ENCODE measurements at places on chromosomes 2 and 18.

- no peak for DNase-seq
Observed at GRCh38 chr2:157471078-157471477, 27.2 kb upstream of the CYTIP start.

DNA sequence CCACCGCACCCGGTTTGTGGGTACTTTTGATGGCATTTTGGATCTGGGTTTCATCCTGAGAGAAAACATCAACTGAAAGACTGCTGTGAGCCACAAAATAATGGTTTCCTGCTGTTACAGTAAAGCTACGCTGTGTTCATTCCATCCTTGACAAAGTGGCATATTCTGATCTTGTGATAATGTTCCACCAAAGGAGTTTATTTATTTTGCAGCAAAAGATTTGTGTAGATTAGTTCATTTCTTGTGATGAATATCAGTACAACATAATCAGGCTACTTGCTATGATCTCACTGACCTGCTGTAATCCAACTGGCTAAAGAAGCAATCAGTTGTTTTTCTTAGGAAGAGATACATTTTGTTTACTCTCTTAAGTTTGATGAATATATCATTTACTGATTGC lies 45.0 kb downstream of the EEF1B2 start:
- DNase-seq = no peak

GRCh38 chr2:95391641-95392310 lies 10.7 kb upstream of the FAHD2A start:
- DNase-seq = no peak

- no peak for DNase-seq
Observed at GRCh38 chr2:135256531-135257260, 204.6 kb downstream of the RAB3GAP1 start.

DNA sequence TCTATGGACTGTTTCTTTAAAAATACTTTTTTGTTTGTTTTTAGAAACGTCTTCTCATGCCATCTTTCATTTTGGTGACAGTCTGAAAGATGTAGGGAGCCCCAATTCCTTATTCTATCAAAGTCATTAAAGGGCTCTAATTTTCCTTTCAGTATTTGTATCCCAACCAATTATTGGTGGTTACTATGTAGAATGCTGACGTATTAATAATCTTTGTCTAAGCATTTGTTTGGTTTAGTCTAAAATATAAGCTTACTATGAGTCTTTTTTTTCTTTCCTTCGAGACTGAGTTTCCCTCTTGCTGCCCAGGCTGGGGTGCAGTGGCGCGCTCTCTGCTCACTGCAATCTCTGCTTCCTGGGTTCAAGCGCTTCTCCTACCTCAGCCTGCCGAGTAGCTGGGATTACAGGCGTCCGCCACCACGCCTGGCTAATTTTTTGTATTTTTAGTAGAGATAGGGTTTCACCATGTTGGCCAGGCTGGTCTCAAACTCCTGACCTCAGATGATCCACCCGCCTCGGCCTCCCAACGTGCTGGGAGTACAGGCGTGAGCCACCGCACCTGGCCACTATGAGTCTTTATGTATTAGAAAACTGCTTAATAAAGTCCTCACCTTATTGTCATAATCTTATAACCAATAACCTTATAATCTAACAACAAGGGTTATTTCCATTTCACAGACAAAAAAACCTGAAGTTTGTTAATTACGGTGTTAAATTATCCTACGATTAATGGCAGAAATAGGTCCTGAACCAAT lies 849 bp upstream of the VRK2 start:
- no peak for DNase-seq

- no peak for DNase-seq
Observed at GRCh38 chr2:189851174-189851826, 67.0 kb downstream of the PMS1 start.

GRCh38 chr2:45923701-45924100 lies 272.2 kb downstream of the PRKCE start:
- no peak for DNase-seq

DNA sequence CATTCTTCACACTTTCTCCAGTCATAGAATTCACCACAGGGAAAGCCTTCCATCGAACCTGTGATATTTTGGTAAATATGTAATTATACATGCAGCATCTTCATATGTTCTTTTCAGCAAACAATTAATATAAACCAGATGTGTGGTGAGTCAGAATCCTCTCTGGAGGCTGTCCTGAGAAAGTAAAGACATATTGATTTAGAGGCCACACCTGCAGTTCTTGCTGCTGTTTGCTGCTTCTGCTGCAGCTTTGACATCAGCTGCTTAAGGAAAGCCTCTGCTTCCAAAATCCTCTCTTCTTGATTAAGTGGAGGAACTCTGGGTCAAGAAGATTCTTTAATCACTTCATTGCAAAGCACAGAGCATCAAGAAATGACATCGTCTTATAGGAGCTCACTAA lies 568.8 kb upstream of the ZEB2 start:
- DNase-seq = peak; percentile 38

- DNase-seq = peak; percentile 50
Observed at GRCh38 chr18:67766930-67767329, 250.4 kb upstream of the DSEL start.

GRCh38 chr2:205646680-205647079 lies 35.6 kb upstream of the NRP2 start:
- DNase-seq = no peak

DNA sequence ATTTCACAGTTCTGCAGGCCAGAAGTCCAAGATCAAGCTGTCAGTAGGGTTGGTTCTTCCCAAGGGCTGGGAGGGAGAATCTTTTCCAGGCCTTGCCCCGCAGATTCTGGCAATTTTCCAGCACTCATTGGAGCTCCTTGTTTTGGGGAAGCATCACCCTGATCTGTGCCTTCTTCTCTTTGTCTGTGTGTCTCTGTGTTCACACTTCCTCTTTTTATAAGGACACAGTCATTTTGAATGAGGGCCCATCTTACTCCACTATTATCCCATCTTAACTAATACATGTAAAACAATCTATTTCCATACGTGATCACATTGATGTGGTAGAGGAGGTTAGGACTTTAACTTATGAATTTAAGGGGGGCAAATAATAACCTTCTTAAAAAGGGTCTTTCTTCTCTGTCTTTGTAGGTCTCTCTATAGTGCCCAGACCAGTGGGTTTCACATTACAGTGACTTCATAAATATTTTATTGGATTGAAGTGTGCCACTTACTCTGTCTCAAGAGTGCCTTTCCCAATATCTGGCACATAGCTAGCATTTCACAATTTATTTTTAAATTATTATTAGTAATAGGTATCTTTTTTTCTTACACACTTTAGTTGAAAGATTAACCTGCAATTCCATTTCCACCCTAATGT lies 68.9 kb upstream of the CBLN2 start:
- DNase-seq = no peak

GRCh38 chr2:137957033-137957432 lies 7.2 kb upstream of the HNMT start:
- DNase-seq = peak; percentile 17

- DNase-seq = no peak
Observed at GRCh38 chr2:138713069-138713496, 67.1 kb downstream of the NXPH2 start.

- DNase-seq = no peak
Observed at GRCh38 chr2:36530178-36530982, 67.6 kb downstream of the FEZ2 start.

DNA sequence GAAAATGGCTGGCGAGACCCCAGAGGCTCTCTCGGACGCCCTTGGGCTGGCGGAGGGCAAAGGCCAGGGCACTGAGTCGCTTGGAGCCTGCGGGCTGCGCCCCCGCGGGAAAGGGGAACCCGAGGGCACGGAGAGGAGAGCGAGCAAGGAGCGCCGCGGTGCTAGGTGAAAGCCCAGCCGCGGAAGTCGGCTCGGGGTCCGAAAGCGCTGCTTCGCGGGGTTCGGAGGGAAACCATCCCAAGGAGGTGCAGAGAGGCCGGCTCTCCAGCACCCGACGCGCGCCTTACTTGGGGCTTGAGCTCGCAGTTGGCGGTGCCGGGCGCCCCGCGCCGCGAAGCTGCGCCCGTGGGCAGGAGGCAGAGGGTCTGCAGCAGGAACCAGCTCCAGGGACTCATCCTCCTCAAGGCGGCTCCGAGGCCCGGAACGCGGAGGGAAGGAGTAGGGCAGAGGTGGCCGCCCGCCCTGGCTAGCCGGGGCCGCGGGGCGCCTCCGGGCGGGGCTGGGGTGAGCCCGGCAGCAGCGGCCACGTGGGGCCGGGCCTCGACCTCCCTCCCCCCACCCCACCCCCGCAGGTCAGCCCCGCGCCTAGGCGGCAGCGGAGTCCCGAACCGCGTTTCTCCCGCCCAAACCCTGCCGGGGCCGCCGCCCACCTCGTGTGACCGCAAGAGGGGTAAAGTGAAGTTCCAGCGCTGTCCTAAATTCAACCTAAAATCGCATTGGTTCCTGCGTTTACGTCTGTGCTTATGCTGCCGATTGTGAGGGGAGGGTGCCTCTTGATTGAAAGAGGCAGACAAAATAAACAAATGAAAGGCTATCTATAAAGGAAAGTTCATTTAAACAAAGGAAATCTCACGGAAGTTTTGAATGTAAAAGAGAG lies at the start of gene TRABD2A:
Gene TRABD2A, minus strand, starts transcription at position 440 of the 877 bp plus-strand sequence. Its CDS starts 45 bp downstream, at position 395.
- no peak for DNase-seq

- no peak for DNase-seq
Observed at GRCh38 chr2:39563572-39563971, 102.1 kb upstream of the TMEM178A start.

GRCh38 chr18:9466846-9467245 lies 8.5 kb upstream of the RALBP1 start:
- DNase-seq = no peak

DNA sequence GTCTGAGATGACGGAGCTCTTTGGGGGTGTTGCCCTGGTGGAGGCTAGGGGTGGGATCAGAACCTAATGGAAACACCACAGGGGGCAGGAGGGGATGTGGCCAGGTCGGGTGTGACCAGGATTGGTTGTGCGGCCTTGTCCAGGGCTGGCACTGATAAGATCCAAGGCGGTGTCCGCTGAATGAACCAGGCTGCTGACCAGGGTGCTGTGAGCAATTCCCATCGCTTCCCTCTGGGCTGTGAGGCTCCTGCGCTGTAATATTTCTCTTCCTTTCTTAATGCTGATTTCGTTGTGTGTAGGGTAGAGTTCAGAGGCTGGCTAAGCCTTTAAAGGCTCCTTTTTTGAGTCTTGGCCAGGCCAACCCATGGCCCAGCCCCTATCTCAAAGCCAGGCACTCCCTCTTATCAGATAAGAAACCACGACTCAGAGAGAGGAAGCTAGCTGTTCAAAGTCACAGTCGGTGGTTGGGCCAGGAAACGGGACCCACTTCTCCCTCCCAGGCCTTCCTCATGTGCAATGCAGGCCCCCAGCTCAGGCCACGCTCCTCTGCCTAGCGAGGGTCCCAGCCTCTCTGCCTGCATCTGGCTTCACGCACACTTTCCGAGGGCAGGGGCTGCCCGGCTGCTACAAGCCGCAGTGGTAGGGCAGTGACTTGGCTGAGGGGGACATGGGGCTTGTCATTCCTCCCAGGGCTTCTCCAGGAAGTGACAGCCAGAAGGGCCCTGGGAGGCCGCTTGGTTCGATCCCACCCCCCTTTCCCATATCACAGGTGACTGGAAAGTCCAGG lies 26.0 kb upstream of the FOSL2 start:
- DNase-seq = no peak

GRCh38 chr2:51013079-51013932 lies 18.6 kb downstream of the NRXN1 start:
- no peak for DNase-seq

- peak; percentile 89 for DNase-seq
Observed at GRCh38 chr2:86249579-86250391, 50.5 kb downstream of the MRPL35 start.

DNA sequence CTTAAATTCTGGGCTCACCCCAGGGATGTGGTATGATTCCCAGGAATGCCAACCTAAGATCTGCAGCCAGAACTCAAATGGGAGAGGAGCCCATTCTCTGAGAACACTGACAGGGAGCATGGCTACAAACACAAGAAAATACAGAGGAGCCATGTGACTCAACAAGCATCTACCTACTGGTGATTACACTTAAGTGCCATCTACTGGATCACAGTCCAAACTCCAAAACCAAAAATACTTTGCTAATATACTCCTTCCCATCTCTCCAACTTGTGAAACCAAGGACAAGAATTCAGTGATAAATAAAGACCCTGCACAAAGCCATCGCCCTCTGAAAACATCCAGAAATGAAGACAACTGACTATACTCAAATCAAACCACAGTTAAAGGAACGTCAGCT lies 116.9 kb downstream of the NR4A2 start:
- no peak for DNase-seq

GRCh38 chr2:240383871-240384700 lies 51.4 kb upstream of the GPC1 start:
- DNase-seq = no peak

GRCh38 chr2:43777306-43777926 lies 3.6 kb downstream of the DYNC2LI1 start:
- no peak for DNase-seq

DNA sequence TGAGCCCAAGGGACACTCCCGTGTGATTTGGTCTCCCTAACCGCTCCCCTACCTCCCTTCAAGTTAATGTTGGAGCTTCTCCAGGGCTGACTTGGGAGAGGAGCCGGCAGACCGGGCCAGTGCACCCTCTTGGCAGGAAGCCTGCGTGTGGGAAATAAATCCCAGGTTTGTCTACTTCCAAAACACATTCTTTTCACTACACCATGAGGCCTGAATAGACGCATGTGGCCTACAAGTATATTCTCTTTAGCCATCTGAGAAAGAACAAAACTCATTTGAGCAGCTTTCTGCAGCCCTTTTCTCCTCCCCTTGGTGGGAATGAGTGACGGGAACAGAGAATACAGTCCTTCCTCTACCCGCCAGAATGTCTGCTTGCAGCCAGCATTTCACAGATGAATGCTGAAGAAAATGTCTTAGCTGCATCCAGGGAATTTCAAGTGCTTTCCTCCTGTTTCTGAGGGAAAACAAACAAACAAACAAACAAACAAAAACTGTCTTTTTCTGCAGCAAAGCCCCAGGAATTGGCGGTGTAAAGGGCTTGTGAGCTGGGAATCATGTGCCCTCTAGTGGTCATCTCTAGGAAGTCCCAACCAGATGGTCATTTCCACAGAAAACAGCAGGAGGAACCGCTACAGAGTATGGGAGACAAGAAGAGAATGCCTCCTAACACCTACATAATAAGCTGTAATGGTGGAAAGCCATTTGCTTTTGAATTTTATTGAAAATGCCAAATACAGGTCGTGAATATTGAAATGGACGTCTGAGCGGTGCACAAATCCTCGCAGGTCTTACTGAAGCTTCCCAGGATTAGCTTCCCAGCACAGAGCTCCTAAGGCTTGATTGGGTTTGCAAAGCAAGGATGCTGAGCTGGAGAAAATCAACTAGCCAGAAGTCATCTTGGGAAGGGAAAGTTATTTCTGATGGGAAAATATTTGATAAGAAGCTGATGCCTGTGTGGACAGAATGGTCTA lies 41.2 kb upstream of the DAPL1 start:
- DNase-seq = peak; percentile 53

- no peak for DNase-seq
Observed at GRCh38 chr2:64639691-64640090, 14.0 kb downstream of the SERTAD2 start.

GRCh38 chr18:44855681-44856080 lies 175.0 kb downstream of the SETBP1 start:
- DNase-seq = no peak

DNA sequence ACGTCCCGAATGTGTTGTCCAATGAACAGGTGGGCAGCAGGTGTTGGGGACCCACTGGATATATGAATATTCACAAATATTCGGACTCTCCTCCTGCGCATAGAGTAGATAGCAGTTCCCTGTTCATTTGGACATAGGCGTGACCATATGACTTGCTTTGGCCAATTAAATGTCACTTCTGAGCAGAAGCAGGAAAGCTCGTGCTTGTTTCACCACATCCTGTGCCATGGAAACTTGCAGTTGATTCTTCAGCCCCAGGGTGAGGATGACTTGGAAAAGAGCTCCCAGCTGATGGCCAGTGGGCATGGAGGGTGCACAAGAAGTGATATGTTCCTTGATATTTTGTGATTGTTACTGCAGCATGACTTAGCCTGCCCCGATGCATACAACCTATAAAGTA lies 52.6 kb downstream of the PTPRM start:
- DNase-seq = no peak

Measured in HFF-Myc (cell line).